ENCODE measurements at places on chromosomes 2 and 18.

- DNase-seq = no peak
Observed at GRCh38 chr2:15302154-15302553, 259.0 kb downstream of the NBAS start.

GRCh38 chr2:119422360-119423107 is 9.1 kb upstream of the TMEM37 start:
- DNase-seq = no peak

GRCh38 chr2:218432676-218433365 is 13.9 kb downstream of the VIL1 start:
- no peak for DNase-seq

GRCh38 chr2:223597076-223597475 is 5.1 kb downstream of the SCG2 start:
- DNase-seq = no peak

DNA sequence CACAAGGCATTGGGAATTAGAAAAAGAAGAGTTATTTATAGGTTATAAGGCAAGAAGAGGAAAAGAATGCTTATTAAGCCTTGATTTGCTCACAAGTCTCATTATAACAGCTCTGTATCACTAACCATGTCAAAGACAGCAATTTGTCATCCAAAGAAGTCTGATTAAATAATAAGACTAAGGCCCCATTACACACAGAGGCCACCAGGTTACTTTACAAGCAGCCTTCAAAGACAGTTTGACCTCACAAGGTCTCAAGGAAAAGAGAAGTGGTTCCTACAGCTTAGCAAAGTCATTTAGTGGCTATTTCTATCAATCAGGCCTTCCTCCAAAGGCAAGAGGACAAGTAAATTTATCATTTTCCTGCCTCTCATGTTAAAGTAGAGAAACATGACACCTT is 188.5 kb downstream of the MBD2 start:
- no peak for DNase-seq

GRCh38 chr2:210230518-210230917 is 5.3 kb upstream of the ACADL start:
- no peak for DNase-seq

DNA sequence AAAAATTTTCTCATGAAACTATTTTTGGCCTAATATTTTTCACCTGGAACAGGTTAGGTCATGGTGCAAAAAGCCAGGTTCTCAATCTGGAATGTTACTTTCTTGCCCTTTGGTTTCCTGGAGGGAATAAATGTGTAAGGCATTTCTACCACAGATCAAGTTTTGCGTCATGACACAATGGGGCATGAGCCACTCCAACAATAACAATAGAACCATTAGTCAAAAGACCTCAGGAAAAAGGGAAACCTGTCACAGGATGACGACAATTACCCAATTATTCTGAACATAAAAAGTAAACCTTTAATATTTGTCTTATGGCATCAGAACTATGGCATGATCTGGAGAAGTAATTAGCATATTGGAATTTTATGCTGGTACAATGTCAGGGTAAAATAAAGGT is 88.2 kb upstream of the HNRNPA3 start:
- DNase-seq = no peak

GRCh38 chr2:50018292-50018691 is 864.0 kb upstream of the FSHR start:
- no peak for DNase-seq

DNA sequence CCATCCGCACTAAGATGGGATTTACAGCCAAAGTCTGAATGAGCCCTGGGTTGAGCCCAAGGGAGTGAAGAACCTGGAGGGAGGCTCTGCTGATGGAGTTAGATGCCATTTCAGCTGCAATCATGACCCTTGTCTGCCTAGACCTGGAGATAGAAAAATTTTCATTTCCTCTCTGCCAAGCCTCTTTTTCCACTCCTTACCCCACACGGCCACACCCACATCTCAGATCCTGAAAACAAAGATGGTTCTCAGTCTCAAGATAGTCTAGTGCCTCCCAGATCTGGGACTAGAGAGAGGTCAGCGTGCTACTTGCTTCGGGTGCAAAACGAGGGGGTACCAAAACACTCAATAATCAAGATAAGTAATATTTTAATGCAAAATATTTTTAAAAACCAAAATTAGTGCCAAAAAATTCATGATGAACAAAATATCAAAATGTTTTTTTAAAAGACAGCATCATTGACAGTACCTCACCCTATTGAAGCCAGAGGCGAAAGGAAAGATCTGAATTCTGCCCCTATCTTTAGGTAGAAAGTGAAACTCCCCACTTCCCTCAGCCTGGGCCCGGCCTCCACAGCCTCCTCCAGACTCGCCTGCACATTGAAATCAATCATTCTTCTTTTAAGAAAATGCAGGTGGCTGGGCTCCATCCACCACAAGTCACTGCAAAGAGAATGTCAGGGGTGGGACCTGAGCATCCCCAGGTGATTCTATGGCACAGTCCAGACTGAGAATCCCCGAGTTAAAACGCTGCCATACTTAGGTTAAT is 57.8 kb upstream of the GPR45 start:
- DNase-seq = no peak

DNA sequence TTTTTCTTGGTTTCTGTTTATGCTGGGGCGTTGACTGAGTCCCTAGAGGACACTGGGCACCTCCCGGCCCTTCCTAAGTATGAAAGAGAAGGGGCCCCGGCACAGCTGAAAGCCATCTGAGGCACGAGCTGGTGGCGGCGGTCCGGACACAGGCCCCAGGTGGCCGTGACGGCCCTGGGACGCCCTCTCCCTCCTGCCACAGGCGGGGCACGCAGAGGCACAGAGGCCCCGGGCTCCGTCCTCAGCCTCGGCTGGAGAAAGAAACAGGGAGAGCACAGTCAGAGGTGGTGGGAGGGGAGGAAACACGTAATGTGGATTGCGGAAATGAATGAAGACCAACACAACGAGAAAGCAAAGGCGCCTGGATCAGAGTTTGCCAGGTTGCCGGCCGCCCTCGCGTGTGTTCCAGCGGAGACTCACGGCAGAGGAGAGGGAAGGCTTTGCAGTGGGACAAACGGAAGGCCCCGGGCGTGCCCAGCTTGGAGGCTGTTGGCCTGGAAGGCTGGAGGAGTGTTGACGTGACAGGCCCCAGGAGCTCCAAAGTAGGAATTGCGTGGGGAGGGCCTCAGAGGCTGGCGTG is 119.1 kb downstream of the PTGR3 start:
- no peak for DNase-seq

- no peak for DNase-seq
Observed at GRCh38 chr2:75204833-75205232, 5.5 kb upstream of the TACR1 start.

- no peak for DNase-seq
Observed at GRCh38 chr2:191983591-191983990, 136.7 kb upstream of the CAVIN2 start.

DNA sequence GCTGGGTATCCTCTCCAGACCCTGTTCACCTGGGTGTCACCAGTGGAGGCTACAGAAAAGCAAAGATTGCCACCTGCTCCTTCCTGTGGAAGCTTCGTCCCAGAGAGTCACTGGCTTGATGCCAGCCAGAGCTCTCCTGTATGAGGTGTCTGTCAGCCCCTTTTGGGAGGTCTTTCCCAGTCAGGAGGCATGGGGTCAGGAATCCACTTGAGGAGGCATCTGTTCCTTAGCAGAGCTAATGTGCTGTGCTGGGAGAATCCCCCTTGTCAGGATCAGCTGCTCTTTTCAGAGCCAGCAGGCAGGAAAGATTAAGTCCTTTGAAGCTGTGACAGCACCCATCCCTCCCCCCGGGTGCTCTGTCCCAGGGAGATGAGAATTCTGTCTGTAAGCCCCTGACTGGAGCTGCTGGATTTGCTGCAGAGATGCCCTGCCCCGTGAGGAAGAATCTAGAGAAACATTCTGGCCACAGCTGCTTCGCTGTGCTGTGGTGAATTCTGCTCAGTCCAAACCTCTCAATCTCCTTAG is 121.8 kb downstream of the GPR39 start:
- DNase-seq = no peak

GRCh38 chr2:86622519-86623042 is 1.1 kb downstream of the RNF103 start:
- peak; percentile 16 for DNase-seq

- no peak for DNase-seq
Observed at GRCh38 chr2:23330214-23330613, 54.8 kb upstream of the KLHL29 start.

DNA sequence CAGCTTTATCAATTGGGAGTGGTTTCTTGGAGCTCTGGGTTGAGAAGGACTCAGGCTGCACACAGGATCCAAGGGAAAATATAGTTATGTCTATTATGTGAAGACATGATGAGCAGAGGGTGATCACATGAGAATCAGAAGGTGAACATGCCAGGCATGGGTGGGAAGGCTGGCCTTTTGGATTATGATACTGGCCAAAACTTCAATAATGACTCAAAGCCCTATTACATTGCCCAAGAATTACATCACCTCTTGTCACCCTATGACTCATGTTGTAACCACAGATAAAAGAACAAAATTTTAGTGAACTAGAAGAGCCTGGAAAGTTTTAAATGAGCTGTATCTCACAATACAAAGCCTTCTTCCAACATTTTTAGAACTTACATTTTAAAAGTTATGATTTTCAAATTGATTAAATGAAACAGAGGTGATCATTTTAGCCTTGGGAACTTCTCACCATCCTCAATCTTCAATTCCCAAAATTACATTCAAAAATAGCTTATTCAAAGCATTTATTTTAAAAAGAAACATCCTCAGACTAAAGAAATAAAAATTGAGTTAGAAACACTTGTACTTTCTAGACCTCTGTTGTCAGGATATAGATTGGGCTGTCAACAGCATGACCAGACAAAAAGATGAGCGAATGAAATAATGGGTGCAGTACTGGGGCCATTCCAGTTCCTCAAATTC is 428.3 kb downstream of the MBD2 start:
- no peak for DNase-seq

GRCh38 chr2:221018262-221018661 is 553.8 kb downstream of the EPHA4 start:
- DNase-seq = no peak

- no peak for DNase-seq
Observed at GRCh38 chr2:170930991-170931266, 1.9 kb downstream of the GORASP2 start.

DNA sequence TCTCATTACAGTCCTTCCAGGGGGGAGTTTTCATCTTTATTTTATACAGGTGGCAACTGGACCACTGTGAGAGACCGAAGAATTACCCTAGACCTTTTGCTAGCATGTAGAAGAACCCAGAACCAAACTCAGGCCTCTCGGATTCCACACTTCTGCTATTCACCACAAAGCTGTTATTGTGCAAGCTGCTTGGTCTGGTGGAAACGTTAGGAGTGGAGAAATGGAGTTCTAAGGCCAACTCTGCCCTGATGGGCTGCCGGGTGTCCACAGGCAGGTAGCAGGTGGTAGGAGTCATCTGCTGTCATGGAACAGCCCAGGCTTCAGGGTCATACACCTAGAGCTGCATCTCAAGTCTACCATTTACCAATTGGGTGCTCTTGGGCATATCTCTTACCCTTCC is 218.8 kb downstream of the BCL11A start:
- DNase-seq = no peak

GRCh38 chr2:173171321-173171720 is 95.7 kb downstream of the MAP3K20 start:
- no peak for DNase-seq

GRCh38 chr18:75161256-75162028 is 47.5 kb downstream of the PTGR3 start:
- no peak for DNase-seq

All from activated CD4-positive, CD25-positive, alpha-beta regulatory T cell (primary cell).